ENCODE measurements at places on chromosomes 3 and 15.

- DNase-seq: no peak
These were observed 8.5 kb downstream of the ETV5 start for GRCh38 chr3:186100398-186100797.

- DNase-seq: no peak
These were observed 18.9 kb downstream of the PHC3 start for GRCh38 chr3:170162630-170163029.

- DNase-seq: no peak
These were observed 25.7 kb upstream of the GOLIM4 start for GRCh38 chr3:168121184-168122017.

DNA sequence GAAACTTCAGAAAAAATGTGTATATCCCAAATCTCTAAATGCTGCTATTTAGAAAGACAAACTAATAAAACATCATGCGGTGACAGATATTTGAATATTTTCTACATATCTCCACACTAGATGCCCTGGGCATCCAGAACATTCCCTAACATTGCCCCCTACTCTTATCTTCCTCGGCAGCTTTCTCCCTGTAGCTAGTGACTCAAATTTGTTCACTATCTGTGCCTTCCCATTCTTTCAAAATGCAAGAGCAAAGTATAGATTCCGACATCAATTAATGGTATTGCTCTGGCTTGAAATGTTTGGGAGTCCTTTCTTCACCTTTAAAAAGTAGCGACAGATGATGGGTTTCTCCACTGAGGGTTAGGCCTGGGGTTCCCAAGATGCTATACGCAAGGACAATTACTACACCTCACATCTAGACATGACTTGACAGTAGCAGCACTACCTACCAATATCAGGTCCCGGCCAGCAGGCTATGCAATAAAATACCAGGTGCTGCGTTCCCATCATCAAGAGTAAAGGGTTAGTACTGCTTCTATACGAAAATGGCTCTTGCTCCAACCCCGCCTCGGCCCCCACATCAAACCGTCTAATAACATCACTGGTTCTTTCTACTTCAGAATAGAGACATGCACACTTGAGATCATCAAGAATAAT lies 631 bp downstream of the UBR1 start:
- no peak for DNase-seq

DNA sequence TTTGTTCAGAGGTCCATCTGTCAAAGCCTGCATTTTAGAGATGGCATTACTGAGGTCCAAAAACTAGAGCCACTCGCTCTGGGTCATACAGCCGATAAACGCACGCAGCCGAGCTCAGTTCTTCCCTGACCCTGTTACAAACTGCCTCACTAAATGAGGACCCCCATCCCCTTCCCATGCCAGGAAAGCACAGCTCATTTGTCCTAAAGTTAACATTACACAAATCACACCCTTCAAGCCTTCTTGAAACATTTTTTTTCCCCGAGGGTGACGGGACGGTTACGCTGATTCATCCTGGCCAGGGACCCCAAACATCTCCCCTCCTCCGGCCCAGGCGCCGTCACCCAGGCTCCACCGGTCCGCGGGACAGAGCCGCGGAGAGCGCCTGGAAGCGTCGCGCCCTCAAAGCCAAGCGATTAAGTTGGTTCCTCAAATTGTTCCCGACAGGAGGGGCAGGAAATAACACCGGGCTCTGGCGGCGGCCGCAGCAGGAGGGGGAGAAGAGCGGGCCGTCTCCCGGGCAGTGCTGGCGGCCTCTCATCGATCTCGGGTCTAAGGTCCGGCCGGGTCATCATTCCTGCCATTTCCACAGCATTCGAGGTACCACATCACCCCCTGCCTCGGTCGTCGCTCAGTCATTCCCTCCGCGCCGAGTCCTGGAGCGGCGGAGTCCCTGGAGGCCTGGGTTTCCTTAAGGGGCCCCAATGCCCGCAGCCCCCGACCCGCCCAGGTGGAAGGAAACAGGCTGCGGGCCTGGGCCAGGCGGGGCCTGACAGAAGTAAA lies 619 bp upstream of the CMTM8 start:
- no peak for DNase-seq

GRCh38 chr15:73522011-73522410 lies 79.0 kb downstream of the REC114 start:
- DNase-seq: no peak
